ENCODE measurements at places on chromosomes 11 and 22.

GRCh38 chr11:27255447-27255828, 107.6 kb downstream of the CCDC34 start:
- DNase-seq = no peak

GRCh38 chr11:12430954-12431595, 53.7 kb downstream of the PARVA start:
- no peak for DNase-seq

DNA sequence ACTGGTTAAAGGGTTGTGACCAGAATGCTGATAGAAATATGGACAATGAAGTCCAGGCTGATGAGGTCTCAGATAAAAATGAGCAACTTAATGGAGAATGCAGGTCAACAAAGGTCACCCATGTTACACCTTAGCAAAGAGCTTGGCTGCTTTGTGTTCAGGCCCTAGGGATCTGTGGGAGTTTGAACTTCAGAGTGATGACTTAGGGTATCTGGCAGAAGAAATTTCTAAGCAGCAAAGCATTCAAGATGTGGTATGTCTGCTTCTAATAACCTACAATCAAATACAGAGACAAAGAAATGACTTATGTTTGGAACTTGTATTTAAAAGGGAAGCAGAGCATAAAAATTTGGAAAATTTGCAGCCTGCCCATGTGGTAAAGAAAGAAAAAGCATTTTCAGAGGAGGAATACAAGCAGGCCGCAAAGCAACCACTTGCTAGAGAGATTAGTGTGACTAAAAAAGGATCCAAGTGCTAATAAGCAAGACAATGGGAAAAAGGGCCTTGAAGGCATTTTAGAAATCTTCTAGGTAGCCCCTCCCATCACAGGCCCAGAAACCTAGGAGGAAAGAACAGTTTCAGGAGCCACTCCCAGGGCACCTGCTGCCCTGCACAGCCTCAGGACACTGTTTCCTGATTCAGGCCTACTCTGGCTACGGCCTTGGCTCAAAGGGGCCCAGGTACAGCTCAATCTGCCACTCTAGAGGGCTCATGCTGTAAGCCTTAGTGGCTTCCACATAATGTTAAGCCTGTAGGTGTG, 41.3 kb downstream of the TNKS1BP1 start:
- no peak for DNase-seq

- DNase-seq = no peak
These were observed 12.6 kb downstream of the MMP10 start for GRCh38 chr11:102767800-102768199.

DNA sequence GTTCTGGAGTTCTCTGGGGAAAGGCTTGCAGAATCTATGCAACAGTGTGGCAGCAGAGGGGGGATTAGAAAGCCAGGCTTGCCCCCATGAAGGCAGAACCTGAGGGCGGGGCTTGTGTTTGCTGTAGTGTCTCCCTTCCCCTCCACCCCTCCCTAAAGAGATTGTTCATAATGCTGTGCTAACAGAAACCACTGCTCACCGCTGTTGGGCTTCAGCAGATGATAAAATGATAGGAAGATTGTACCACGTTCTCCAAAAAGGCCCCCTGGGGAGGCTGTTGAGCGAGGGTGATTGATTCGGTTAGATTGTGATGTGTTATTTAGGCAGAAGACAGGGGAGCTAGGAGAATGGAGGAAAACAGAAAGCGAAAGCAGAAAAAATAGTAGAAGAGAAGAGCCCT, 215.2 kb upstream of the NCAM1 start:
- DNase-seq = no peak

GRCh38 chr11:8056810-8057463, 24.1 kb upstream of the TUB start:
- no peak for DNase-seq

DNA sequence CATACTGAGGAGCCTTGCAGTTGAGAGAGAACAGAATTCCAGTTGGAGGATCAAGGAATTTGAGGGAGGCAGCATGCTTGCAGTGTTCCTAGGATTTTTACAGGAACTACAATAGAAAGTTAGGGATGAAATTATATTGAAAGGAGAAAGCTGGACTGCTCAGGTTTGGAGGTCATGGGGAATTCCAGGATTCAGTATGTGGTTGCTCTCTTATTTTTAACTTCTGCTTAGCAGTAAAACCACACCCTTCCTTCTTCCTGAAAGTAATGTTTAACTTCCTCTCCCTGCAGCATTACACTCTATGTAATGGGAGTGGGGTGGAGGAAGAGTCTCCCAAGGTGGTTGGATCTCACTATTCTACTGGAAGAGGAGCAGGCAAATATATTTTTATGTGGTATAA, 31.3 kb downstream of the CTNND1 start:
- no peak for DNase-seq

DNA sequence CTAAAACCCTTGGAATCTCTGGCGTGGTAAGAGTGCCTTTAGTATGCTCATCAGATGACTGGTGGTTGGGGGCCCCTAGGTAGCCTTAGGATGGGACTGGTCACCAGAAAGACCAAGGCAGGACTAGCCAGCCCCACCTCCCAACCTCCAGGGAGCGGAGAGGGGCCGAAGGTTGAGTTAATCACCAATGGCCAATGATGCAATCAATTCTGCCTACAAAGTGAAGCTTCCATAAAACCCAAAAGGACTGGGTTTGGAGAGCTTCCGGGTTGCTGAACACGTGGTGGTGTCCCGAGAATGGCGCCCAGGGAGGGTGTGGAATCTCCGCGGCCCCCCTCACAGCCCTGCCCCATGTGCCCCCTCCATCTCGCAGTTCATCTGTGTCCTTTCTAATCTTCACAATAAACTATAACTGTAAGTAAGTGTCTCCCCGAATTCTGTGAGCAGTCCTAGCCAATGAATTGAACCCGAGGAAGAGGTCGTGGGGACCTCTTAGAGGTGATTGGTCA, 66.4 kb upstream of the SLC22A12 start:
- DNase-seq = no peak

DNA sequence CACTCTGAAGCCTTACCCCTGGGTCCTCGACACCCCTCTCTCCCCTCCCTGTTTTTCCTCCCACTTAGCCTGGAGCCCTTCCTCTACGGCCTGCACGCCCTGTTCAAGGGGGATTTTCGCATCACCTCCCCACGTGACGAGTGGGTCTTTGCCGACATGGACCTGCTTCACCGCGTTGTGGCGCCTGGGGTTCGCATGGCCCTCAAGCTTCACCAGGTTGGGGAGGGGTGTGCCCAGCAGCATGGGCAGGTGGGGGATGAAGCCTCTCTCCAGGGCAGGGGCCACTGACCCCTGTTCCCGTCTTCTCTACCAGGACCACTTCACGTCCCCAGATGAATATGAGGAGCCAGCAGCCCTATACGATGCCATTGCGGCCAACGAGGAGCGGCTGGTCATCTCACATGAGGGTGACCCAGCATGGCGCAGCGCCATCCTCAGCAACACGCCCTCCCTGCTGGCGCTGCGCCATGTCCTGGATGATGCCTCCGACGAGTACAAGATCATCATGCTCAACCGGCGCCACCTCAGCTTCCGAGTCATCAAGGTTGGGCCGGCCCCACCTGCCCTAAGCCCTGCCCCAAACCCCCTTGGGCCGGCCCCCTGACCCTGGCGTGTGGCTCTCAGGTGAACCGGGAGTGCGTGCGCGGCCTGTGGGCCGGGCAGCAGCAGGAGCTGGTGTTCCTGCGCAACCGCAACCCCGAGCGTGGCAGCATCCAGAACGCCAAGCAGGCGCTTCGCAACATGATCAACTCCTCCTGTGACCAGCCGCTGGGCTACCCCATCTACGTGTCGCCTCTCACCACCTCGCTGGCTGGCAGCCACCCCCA, 2.8 kb upstream of the SIPA1 start:
- DNase-seq = no peak

DNA sequence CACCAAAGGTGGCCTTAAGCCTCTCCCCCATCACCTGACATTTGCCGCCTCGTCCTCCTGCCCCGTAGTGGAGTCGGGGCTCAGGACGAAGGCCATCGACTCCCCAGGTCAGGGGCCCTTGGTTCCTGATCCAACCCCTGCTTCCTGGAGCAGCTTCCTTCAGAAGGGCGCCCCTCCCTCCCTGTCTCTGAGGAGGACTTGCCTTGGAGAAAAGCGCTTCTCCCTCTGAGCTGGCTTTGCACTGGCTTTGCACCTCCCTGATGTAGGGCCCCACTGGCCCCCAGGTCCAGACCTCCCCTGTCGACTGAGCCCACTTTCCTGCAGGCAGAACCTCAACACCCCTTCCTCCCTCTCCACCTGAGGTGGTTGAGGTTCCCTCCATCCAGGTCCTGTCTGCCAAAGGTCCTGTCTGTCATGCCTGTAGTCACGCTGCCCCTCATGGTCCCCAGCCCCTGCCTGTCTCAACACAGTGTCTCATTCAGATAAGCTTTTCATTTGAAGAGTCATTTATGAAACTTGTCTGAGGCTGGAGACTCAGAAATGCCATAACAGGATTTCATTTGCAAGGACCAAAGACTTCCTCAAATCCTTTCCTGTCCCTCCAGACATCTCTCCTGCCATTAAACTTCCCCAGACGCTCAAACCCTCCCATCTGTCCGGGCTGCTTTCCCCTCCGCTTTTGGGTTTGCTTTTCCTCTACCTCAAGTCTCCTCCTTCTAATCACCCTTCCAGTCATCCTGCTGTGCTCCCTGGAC, 78.4 kb downstream of the MYO7A start:
- no peak for DNase-seq

DNA sequence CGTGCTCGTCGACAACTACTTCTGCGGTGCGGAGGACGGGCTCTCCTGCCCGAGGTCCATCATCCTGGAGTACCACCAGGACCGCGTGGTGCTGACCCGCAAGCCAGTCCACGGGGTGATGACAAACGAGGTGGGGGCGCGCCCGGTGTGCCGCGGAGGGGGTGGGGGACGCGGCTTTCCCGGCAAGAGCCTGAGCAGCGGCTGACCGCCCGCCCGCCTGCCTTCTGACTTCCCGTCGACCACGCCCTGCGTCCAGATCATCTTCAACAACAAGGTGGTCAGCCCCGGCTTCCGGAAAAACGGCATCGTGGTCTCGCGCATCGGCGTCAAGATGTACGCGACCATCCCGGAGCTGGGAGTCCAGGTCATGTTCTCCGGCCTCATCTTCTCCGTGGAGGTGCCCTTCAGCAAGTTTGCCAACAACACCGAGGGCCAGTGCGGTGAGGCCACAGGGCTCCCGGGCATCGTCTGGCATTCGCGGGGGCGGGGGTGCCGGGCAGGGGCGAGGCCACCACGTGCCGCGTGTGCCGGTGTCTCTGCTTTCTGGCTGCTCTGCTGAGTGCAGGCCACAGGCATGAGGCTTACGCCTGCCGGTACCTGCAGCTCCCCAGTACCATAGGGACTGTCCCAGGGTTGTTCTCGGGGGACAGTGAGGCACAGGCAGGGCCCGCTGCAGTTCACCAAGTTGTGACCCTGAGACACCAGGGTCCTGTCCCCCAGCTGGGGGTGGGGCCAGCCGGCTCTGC, 28.5 kb upstream of the MUC5B start:
- DNase-seq = no peak

GRCh38 chr11:108732395-108732794, 67.5 kb downstream of the DDX10 start:
- no peak for DNase-seq

GRCh38 chr11:55949330-55949729, 13.1 kb upstream of the OR5I1 start:
- no peak for DNase-seq

DNA sequence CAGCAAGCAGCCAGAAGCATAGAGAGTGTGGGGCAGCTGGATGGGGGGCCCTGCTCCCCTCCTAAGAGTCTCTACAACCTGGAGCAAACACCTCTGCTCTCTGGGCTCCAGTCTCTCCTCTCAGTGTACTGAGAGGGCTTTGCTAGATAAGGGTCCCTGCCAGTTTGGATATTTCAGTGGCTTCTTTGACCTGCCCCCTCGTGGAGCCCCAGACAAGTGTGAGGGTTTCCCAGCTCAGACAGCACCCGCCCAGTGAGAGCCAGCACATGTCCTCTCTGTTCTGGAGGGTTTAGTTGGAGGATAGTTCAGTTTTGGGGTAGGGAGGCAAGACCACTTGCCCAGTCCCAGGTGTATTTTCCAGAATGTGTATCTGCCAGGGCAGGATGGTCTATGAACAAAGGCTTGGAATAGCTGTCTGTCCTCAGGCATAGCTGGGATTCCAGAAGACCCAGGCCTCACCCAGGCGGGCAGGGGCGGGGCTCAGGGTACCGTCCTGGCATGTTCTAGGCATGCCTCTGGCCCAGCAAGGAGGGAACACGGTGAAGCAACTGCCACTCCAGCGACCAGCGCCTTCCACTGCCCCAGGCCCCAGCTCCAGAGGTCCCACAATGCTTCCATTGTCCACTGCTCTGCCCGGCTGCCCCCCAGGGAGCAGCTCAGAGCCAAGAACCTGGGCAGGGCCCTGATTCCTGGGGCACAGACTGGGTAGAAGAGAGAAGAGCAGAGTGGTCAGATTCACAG, 7.5 kb upstream of the MICALL1 start:
- DNase-seq = no peak

- DNase-seq = no peak
These were observed 10.4 kb upstream of the ANO3 start for GRCh38 chr11:26321516-26321915.

GRCh38 chr22:35418088-35418487, 18.1 kb downstream of the MCM5 start:
- DNase-seq = no peak

DNA sequence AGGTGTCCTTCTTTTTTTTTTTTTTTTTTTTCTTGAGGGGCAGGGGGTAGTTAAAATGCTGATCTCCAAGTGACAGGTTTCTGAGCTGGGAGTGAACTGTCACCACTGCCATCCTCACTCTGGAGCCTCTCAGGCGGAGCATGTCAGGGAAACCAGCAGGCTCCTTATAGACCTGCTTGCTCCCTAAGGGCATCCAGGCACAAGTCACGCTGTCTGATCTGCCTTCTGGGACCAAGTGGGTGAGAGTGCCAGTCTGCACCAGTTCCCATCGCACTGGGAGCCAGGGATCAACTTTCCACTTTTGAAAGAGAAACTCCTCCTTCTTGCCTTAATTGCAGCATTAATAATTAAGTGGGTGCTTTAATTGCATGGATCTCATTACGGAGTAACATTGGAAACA, 537.9 kb upstream of the CADM1 start:
- no peak for DNase-seq

GRCh38 chr11:130601141-130601540, 152.7 kb downstream of the ADAMTS15 start:
- DNase-seq = no peak

- DNase-seq = no peak
These were observed 20.9 kb downstream of the TSKU start for GRCh38 chr11:76803811-76804600.

GRCh38 chr22:46592390-46592872, 27.8 kb upstream of the GRAMD4 start:
- DNase-seq = peak; percentile 31

DNA sequence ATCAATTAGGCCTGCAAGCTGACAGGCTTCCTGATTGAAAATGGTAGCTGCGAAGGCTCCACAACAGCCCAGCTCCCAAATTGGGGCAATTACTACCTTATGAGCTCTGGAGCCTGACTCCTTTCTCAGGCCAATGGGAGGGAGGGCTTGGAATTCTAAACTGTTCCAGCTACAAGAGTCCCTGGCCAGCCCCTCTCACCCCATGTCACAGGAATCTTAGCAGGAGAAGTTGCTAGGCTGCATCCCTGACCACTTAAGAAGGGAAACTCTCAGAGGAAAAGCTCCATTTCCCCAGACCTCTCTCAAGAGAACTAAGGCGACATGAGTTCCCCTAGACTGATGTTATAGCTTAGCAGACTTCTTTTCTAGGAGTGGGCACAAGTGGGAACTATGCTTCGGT, 4.9 kb downstream of the LRP4 start:
- no peak for DNase-seq

- DNase-seq = no peak
These were observed 217.1 kb upstream of the PLET1 start for GRCh38 chr11:112477581-112478317.

- no peak for DNase-seq
These were observed 139.5 kb upstream of the CADM1 start for GRCh38 chr11:115643549-115644270.
